ENCODE measurements at places on chromosomes 11 and 22.

DNA sequence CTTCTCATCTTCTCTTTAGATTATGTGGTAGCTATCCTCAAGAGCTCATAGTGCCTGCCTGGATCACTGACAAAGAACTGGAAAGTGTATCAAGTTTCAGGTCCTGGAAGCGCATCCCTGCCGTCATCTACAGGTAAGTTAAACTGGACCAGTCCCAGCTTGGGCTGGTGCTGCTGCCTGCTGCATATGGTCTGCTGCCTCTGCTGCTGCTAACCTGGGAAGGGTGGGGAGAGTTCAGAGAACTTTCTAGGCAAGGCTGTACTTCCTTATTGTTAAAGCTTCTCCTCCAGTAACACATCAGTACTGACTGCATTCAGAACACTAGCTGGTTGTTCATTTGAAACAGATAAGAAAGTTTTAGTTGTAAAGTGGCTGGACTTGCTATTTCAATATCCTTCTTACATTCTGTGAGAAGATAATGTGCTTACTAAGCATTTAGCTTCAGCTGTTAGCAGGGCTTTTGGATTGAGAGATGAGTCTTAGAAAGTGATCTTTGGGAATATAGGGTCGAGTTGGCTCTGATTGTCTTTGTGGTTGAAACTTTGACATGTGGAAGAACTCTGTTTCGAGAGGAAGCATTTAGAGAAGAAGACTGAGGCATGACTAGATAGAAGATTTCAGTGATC is 77.3 kb upstream of the HORMAD2 start:
- no peak for DNase-seq

- DNase-seq, result no peak
Measured at GRCh38 chr22:27424319-27424718, 377.2 kb downstream of the MN1 start.

- DNase-seq, result peak; percentile 71
Measured at GRCh38 chr22:26367402-26368245, 61.4 kb upstream of the ASPHD2 start.

DNA sequence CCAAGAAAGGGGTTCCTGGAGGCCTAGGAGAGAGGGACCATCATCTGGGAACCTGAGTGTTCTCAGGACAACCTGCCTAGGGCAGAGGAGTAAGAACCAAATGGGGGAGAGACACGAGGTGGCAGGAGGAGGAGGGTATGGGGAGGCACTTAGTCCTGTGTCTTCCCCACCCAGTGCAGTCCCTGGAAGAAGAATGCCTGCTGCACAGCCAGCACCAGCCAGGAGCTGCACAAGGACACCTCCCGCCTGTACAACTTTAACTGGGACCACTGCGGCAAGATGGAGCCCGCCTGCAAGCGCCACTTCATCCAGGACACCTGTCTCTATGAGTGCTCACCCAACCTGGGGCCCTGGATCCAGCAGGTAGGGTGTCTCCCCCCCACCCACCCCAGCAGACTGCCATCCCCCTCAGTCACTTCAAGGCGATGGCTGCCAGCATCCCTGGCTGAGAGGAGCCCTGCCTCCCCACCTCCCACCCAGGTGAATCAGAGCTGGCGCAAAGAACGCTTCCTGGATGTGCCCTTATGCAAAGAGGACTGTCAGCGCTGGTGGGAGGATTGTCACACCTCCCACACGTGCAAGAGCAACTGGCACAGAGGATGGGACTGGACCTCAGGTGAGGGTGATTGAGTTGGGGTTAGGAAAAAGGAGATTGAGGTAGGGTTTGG is 3.7 kb upstream of the INPPL1 start:
- DNase-seq, result no peak

- DNase-seq, result no peak
Measured at GRCh38 chr11:69500285-69501120, 19.0 kb downstream of the LINC01488 start.

All from activated naive CD4-positive, alpha-beta T cell treated with anti-CD3 and anti-CD28 coated beads for 36 hours (primary cell).